Lung microvascular endothelial cell (primary cell): ENCODE measurements at places on chromosomes 3 and 15. TPM values are rescaled to one million over a fixed set of nuclear protein-coding genes. Genes with fewer than 3 reads are reported as not detected.

The GPR149 gene
- not detected in 2 replicates for total RNA-seq

The NPRL2 gene
- 12.0 and 17.3 TPM in 2 replicates for total RNA-seq

The DZIP1L gene
- total RNA-seq: 0.60 and 1.7 TPM in 2 replicates

The BCL2A1 gene
- total RNA-seq: 0.44 TPM in 1 of 2 replicates, not detected in the other

The GRIP2 gene
- not detected in 2 replicates for total RNA-seq

The DNAJC17 gene
- 13.5 and 14.3 TPM in 2 replicates for total RNA-seq

The DNASE1L3 gene
- 3.1 and 5.0 TPM in 2 replicates for total RNA-seq

The PLA2G4F gene
- not detected in 2 replicates for total RNA-seq

The CRABP1 gene
- not detected in 2 replicates for total RNA-seq

The DAZL gene
- not detected in 2 replicates for total RNA-seq

- no peak for DNase-seq
These were observed 25.9 kb downstream of the TRIM71 start for GRCh38 chr3:32843510-32844321.

- DNase-seq: peak; percentile 41
These were observed 43.2 kb downstream of the RARB start for GRCh38 chr3:25471081-25471768.

GRCh38 chr3:64970634-64971033 is 282.8 kb upstream of the ADAMTS9 start:
- no peak for DNase-seq

- no peak for DNase-seq
These were observed 32.5 kb downstream of the DMXL2 start for GRCh38 chr15:51589881-51590568.

DNA sequence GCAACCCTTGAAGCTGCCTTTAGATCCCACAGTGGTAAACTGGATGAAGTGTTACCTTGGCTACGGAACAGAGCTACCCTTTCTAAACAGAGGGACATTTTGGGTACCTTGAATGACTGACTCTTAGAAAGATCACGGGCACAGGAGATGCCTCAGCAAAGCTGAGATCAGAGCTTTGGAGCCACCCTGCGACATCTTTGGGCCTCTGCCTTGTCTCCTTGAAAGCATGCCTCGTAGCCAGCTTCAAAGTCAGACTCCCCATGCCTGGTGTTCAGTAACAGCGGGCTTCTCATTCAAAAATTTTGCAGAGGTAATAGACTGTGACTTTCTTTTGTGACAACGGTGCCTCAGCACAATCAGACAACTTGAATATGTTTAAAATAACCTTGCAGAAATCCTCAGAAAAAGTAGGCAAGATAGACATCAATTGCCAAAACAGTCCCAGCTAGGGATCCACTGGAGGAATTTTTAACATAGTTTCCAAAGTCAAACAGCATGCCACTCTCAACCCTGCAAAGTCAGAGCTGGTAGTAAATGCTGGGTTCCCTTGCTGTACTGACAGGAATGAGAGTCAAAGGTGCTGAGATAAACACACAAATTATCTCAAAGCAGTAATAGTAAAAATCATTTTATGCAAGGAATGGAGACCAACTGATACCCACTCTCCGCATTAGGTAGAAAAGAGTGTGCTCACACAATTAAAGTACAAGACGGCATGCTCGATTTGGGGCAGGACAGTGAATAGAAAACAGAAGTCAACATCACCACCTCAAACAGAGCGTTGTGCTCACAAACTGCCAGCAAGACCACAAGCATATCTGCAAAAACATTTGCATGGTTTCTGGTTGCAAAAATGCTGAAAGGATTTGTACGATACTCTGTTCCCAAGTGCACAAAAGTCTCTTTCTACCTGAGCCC is 82.1 kb downstream of the MYO1E start:
- DNase-seq: no peak

DNA sequence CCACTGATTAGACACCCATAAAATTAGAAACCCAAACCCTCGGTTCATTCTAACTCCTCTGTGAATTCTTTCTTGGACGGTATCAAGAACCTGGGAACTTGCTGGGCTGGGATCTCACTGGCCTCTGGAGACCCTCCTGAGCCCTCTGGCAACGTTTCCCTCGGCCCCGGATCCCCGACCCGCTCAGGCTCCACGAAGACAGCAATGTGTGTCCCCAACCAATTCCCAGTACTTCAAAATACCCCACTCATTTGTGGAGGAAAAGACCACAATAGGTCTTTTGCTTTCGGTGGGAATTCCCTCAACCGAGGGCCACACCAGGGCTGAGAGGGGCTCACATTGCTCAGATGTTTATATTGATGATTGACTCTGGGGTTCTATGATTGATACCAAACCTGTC is 117.9 kb upstream of the PRR20G start:
- no peak for DNase-seq

GRCh38 chr15:71610728-71611552 is 199.4 kb upstream of the NR2E3 start:
- DNase-seq: no peak

- no peak for DNase-seq
These were observed 60.3 kb downstream of the LSM3 start for GRCh38 chr3:14238930-14239329.

DNA sequence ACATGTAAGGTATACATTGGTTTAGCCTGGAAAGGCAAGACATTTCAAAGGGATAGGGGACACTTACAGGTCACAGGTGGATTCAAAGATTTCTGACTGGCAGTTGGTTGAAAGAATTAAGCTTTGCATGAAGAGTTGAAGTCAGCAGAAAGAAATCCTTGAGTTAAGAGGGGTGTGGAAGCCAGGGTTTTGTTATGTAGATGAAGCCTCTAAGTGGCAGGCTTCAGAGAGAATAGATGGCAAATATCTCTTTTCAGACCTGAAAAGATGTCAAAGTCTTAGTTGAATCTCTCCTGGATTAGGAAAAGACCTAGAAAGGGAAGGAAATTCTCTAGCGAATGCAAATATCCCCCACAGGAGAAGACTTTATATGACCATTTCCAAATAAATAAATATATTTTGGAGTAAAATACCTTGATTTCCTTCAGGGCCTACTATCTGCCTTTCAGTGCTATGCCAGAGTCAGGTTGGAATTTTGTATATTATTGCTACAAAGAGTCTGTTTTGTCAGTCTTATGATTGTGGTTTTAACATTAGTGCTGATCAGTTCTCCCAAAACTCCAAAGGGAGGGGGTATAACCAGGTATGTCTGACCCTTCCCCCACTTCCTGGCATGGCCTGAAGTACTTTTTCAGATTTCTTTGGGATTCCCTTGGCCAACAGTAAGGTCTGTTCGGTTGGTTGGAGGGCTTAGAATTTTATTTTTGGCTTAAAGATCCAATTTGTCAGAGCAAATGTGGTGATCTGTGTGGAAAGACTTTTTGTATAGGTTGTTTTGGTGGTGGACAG is 286.4 kb downstream of the LRTM1 start:
- DNase-seq: no peak

DNA sequence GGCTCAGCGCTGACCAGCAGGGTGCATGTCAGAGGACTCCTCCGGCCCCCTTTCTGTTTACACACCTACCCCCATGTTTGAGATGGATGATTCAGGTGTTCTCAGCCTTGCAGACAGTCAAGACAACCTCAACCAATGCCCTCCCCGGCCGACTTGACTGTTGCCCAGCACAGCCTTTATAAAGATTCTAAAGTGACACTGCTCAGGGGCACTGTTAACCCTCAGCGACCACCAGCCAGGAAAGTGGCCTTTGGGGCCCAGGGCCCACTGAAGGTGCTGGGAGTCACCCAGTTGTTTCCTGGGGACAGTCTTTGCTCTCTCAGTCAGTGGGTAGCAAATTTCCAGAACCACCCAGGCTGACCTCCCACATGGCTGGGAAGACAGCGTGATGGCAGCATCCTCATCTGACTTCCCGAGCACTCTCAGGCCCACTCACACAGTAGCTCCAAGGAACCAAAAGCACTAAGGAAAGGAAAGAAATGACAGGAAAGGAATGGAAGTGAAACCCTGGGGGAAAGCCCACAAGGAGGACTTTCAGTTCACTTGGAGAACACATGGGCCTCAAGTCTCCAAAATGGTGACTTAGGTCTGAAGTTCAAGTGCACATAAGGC is 128.4 kb downstream of the ASB7 start:
- DNase-seq: no peak

GRCh38 chr15:71288348-71288955 is 173.2 kb downstream of the THSD4 start:
- peak; percentile 33 for DNase-seq

DNA sequence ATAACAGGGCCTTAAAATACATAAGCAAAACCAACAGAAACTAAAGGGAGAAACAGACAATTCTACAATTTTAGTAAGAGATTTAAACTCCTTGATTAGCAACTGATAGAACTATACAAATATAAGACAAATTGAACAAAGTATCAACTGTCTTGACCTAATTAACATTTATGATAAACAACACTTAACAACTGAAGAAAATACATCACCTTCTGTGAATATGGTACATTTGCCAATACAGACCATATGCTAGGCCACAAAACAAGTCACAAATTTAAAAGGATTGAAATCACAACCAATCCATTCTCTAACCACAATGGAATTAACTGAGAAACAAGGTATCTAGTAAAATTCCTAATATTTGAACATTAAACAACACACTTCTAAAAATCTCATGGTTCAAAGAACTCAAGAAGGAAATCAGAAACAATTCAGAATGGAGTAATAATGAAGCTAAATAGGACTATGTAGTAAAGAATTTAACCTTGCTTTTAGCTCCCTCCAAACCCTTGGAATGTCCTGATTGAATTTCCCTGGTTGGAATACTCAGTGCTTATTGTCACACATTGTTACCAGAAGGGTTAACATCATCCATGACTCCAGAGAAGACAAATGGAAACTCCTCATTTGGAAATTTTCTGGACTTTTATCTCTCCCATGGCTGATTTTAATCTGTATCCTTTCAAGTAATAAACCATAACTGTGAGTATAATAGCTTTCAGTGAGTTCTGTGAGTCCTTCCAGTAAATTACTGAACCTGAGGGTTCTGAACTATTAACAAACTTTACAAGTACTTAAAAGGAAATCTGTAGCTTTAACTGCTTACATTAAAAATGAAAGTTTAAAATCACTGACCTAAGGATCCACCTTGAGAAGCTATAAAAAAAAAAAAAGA is 88.8 kb downstream of the DLG1 start:
- DNase-seq: no peak

- DNase-seq: no peak
These were observed 8.6 kb upstream of the BLM start for GRCh38 chr15:90708516-90708915.

GRCh38 chr3:45659661-45660566 is 29.3 kb upstream of the SACM1L start:
- peak; percentile 71 for DNase-seq

- DNase-seq: no peak
These were observed 82.4 kb upstream of the PRR23C start for GRCh38 chr3:139127101-139127500.

DNA sequence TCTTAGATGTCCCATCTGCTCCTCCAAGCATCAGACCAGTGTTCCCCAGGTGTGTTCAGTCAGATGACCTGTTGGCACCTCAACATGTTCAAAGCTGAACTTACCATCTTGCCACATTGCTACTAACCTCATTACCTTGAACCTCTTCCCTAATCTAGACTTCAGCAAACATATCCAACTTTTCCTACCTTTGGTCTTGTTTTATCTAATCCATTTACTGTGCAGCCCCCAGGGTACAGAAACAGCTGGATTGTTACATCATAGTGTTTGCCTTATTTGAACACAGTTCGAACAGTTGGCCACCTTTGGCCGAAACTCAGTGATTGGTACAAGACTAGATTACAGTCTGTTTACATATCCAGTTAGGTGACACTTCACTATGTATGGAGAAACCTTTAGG is 36.1 kb upstream of the MCF2L2 start:
- no peak for DNase-seq

GRCh38 chr3:151684094-151684493 is 49.6 kb upstream of the AADACL2 start:
- no peak for DNase-seq

DNA sequence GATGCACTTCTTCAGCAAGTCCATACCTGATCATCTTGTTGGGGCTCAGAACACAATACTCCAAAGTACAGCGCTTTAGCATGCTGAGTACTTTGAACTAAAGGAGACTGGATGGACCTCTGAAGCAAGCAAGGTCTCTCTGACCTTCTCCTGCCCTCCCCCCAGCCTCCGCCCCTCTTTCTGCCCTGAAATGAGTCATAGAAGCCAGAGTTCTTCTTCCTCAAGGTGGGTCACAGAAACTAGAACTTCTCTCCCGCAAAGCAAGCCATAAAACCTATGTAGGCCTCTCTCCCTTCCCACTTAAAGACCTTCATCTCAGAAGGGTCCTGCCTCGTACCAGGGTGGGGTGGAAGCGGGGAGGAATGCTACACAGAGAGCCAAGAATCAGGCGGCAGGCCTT is 230.5 kb upstream of the PROK2 start:
- no peak for DNase-seq
